Renal cortical epithelial cell (primary cell): ENCODE measurements at places on chromosomes 7 and 10. TPM values are rescaled to one million over a fixed set of nuclear protein-coding genes. Genes with fewer than 3 reads are reported as not detected.

DNA sequence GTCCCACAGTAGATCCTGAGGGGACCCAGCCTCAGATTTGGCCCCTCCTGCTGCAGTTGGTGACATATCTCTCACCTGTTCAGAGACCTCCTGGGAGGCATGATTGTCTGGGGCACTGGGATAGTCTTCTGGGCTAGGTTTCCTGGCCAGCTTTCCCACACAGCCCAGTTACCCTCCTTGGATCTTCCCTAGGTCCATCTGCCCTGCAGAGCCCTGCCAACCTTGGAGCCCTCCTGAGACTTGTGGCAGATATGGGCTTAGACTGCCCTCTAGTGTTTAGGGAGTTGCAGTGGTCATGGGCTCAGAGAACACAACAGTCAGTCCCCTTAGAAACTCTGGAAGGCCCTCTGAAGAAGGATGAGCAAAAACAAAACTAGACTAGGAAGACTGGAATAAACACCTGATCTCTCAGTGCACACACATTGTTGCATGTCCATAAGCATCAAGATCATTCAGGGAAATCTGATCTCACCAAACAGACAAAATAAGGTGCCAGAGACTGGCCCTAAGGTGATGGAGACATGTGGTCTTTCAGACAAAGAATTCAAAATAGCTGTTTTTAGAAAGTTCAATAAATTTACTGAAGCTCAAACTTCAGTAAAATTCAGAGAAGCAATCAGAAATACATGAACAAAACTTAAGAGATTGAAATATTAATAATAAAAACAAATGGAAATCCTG, 324.6 kb downstream of the ATRNL1 start:
- DNase-seq: peak; percentile 53

GRCh38 chr10:4426866-4427265, 399.1 kb upstream of the AKR1E2 start:
- no peak for DNase-seq

Gene NODAL
- not detected in 2 replicates for total RNA-seq

- DNase-seq: no peak
Measured at GRCh38 chr7:43199371-43200160, 87.1 kb downstream of the HECW1 start.

DNA sequence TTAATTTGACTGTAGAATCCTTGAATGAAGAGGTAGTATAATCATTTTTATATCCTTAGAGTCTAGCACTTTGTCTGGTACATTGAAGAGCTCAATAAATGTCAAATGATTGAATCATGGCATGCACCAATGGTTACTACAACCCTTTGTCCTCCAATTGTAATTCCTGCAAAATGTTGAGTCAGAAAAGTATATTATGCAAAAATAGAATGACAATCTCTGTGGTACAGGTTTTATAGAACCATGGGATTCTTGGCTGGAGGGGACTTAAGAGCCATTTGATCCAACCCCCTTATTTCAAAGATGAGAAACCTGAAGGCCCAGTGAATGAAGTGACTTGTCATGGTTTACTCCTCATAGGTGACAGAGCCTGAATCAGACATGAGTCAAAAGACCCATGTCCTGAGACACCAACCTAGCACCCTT, 30.9 kb upstream of the SMKR1 start:
- DNase-seq: peak; percentile 47

Gene SPDYE16
- total RNA-seq: 0.25 TPM in 1 of 2 replicates, not detected in the other

GRCh38 chr7:32427769-32428291, 62.4 kb downstream of the LSM5 start:
- DNase-seq: peak; percentile 57

Gene RHEB
- total RNA-seq: 84.8 and 115 TPM in 2 replicates

DNA sequence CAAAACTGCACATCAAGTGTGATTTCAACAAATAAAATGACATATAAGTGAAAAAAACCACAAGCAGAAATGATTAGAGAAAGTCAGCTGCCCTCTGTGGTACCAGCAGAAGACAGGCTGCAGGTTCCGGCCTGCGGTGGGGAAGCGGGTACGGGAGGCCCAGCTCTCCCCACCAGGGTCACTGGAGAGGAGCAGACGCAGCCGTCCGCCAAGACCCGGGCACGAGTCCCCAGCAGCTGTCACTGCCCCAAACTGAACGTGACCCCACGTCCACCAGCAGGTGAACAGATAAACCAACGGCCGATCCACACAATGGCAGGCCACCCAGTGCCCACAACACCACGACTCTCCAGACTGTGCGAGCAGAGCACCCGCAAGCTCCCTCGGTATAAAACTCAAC, 16.1 kb upstream of the MICALL2 start:
- no peak for DNase-seq

Gene TYW1
- 15.6 and 28.2 TPM in 2 replicates for total RNA-seq

Gene NCF1
- 0.10 TPM in 1 of 2 replicates, not detected in the other for total RNA-seq

DNA sequence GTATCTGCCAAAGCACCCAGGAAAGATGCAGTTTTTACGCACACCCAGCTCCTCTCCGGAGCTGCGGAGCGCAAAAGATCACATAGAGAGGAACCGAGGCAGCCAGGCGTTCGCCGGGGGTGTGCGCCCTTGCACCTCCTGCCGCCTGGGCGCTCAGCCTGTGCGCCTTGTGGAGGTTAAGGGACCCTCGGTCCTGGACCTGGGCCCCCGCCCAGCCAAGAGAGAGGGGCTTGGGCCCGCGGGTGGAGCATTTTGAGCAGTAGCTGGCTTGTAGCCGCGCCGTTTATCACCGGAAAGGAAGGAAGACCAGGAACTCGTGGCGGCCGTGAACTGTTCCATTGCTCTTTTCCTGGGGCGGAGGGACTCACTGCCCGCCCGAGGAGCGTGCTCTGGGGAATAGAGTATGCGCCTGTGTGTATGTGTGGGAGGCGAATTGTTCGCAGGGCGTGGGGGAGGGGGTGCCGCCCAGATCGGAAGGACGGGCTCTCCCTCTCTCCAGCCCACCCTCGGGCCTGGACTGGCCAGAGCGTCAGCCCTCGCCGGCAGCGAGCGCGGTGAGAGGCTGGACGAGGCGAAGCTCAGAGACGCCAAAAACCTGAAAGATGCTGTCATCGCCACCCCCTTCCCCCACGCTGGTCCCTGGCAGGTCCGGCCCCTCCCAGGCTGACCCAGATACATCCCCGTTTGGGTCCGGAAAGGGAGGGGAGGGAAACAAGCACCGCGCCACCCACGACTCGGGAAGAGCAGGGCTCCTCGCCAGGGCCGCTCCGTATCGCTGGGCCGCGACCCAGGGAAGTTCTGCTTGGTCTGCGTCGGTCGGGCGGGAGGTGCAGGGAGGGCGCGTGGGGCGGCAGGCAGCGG, 1.2 kb upstream of the WNT2 start:
- no peak for DNase-seq

DNA sequence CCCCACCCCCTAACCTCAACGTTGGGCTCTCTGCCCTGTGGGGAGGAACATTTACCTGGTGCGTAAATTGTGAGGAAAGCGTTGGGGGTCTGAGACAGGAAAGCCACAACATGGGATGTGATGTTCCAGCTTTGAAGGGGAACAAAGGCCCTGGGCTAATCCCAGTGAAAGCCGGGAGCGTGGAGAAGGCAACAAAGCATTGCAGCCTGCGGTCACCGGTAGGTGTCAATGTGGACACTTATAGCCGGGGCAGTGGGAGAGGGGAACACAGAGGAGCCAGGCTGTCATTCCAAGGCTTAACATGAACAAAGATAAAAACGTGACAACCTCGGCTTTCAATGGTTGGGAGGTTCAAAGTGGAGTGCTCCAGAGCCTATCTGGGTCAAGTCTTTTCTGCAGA, 12.7 kb downstream of the PTF1A start:
- no peak for DNase-seq

Gene OIT3
- 0.25 TPM in 1 of 2 replicates, not detected in the other for total RNA-seq

Gene VGF
- total RNA-seq: 0.05 and 1.2 TPM in 2 replicates

DNA sequence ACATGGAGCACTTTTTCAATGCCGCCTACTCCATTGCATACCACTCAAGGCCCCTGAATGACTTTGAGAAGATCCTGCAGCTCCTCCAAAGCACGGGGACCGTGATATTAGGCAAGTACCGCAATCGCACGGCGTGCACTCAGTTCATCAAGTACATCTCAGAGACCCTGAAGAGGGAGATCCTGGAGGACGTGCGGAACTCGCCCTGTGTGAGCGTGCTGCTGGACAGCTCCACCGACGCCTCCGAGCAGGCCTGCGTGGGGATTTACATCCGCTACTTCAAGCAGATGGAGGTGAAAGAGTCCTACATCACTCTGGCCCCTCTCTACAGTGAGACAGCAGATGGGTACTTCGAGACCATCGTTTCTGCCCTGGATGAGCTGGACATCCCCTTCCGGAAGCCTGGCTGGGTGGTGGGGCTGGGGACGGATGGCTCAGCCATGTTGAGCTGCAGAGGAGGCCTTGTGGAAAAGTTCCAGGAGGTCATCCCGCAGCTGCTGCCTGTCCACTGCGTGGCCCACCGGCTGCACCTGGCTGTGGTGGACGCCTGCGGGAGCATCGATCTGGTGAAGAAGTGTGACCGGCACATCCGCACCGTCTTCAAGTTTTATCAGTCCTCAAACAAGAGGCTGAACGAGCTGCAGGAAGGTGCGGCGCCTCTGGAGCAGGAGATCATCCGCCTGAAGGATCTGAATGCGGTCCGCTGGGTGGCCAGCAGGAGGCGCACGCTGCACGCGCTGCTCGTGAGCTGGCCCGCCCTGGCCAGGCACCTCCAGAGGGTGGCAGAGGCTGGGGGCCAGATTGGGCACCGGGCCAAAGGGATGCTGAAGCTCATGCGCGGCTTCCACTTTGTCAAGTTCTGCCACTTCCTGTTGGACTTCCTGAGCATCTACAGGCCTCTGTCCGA, 12.7 kb upstream of the ATP6V0E2 start:
- no peak for DNase-seq

DNA sequence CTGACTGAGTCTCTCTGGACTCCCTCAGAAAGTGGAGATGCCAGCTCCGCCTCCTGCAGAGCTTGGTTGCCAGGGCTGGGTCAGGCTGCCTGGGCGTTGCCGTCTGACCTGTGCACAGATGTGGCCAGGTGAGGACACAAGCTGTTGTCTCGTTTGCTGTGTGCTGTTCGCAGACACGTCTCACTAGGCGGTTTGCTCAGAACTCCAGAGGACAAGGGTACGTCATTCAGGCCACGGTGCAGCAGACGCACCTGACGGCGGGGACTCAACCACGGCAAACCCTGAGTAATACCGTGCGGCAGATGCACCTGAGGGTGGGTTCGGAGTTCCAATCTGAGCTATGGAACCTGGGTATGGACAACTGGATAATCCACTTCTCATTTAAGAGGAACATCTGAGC, 11.7 kb downstream of the GPER1 start:
- no peak for DNase-seq

Gene ST8SIA6
- 0.17 and 0.20 TPM in 2 replicates for total RNA-seq

Gene NANOS1
- 1.0 and 2.5 TPM in 2 replicates for total RNA-seq

- no peak for DNase-seq
Measured at GRCh38 chr7:74387606-74388005, 66.1 kb upstream of the GTF2IRD1 start.

Gene CPA2
- total RNA-seq: not detected in 2 replicates
